ENCODE measurements at places on chromosomes 11 and 22. TPM values are rescaled to one million over a fixed set of nuclear protein-coding genes. Genes with fewer than 3 reads are reported as not detected.

DNA sequence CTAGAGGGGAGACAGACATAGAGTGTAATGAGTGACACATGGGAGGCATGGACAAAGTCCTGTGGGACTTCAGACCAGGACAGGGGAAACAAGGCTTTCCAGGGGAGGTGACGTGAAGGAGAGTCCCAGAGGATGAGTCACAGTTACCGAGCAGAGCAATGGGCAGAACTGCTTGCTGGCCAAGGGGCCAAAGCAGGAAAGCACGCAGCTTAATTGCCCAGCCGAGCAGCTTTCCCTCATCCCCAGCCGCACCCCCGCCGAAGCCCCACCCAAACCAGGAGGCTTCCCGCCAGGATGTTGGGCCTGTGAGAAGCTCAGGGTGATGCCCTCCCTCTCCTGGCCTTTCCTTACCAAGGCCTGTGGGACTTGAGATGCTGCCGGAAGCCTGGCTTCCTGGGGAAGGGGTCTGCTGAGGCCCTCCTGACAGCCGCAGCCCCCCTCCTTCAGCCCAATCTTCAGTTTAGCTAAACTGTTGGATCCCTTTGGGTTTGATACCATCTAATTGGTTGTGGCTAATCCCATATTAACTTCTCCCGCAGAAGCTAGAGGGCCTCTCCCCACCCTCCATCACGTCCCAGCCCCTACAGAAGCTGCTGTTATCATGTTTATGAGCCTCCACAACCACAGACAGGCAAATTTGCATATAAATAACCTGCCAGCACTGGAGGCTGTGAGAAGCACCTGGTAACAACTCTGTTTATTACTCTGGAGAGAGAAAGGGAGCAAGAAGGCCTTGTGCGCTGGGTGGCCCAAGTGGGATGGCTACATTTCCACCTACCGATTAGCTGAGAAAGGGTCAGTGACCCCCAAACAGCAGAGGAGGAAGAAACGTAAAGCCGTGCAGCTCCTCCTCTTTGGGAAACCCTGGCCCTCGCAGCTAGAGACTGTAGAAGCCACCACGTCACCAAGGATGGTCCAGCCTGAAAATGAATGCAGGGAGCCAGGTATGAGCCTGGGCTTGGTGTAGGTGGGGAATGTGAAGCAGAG is 80.0 kb downstream of the TRIM29 start:
- peak; percentile 31 for DNase-seq

GRCh38 chr11:102576350-102576749 is 45.8 kb upstream of the MMP7 start:
- no peak for DNase-seq

SPINDOC gene
- 10.9 TPM for total RNA-seq

DNA sequence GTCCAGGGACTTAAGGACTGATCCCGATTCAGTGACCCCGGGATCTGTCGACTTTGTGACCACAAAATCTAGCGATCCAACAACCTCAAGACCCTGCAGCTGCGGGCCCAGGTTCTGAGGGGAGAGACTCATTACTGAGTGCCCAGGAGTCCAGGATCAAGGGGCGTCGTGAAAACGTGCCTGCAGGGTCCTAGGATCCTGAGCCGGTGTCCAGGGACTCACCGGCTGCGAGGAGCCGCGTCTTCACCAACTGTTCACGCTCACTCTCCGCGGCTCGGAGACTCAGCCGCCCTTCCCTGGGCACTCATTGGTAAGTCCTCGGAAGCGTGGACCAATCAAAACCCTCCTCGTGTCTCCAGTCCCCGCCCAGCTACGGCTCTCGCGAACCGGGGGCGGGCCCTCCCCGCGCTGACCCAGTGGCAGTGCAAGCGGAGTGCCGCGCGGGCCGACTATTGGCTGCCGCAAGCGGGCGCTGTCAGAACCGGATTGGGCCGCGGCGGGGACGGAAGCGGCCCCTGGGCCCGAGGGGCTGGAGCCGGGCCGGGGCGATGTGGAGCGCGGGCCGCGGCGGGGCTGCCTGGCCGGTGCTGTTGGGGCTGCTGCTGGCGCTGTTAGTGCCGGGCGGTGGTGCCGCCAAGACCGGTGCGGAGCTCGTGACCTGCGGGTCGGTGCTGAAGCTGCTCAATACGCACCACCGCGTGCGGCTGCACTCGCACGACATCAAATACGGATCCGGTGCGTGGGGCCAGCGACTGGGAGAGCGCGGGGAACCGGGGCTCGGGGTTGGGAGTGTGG is at the start of gene SDF2L1:
Gene SDF2L1, plus strand, starts transcription at position 514 of the 795 bp plus-strand sequence. Its CDS starts 35 bp downstream, at position 549.
- peak; percentile 98 for DNase-seq

DNA sequence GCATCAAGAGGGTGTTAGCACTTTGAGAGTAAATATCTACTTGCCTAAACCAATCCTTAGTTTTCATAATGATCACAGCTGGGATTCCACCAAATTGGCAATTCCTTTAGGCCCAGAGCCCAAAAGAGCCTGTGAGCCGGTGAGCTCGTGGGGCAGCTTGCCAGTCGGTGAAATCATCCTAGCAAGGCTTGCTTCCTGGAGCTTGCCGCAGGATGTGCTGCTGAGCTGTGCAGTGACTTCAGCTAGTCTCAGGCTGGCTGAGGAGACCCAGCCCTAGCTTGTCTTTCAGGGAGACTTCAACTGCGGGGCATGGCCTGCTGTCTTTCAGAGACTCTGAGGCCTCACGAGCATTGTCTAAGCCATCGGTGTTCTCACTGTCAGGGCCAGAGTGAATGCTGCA is 73.6 kb upstream of the SUSD2 start:
- DNase-seq, result no peak

GRCh38 chr22:22037229-22037628 is 54.6 kb upstream of the TOP3B start:
- DNase-seq, result no peak

MISFA gene
- total RNA-seq, result 3.6 TPM

Data from kidney (tissue), 22 donors.